ENCODE measurements at places on chromosomes 6 and 20. TPM values are rescaled to one million over a fixed set of nuclear protein-coding genes. Genes with fewer than 3 reads are reported as not detected.
A peak's percentile ranks its signal among the peaks of the same experiment; 100 is the strongest.

Gene CALHM5
- 1.3 TPM for total RNA-seq

Gene EYS
- total RNA-seq, result not detected

GRCh38 chr6:16019462-16019861, 109.4 kb upstream of the MYLIP start:
- DNase-seq, result no peak

GRCh38 chr20:19161336-19161735, 51.1 kb upstream of the SLC24A3 start:
- no peak for DNase-seq

DNA sequence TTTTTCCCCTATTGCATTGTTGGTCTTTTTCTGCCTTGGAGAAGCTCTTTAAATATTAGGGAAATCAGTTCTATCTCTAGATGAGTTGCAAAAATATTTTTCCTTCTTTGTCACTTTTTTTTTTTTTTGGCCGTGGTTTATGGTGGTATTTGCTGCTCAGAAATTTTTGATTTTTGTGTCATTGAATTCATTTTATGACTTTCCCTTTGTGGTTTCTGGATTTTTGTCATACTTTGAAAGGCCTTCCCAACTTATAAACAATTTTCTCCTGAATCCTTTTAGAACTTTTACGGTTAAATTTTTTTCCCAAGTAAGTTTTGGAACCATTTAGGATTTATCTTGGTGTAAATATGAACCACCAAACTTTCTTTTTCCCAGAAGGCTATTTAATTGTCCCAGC, 145.6 kb downstream of the GJA10 start:
- no peak for DNase-seq

- DNase-seq, result no peak
These were observed 7.0 kb downstream of the TP53RK start for GRCh38 chr20:46682063-46682821.

DNA sequence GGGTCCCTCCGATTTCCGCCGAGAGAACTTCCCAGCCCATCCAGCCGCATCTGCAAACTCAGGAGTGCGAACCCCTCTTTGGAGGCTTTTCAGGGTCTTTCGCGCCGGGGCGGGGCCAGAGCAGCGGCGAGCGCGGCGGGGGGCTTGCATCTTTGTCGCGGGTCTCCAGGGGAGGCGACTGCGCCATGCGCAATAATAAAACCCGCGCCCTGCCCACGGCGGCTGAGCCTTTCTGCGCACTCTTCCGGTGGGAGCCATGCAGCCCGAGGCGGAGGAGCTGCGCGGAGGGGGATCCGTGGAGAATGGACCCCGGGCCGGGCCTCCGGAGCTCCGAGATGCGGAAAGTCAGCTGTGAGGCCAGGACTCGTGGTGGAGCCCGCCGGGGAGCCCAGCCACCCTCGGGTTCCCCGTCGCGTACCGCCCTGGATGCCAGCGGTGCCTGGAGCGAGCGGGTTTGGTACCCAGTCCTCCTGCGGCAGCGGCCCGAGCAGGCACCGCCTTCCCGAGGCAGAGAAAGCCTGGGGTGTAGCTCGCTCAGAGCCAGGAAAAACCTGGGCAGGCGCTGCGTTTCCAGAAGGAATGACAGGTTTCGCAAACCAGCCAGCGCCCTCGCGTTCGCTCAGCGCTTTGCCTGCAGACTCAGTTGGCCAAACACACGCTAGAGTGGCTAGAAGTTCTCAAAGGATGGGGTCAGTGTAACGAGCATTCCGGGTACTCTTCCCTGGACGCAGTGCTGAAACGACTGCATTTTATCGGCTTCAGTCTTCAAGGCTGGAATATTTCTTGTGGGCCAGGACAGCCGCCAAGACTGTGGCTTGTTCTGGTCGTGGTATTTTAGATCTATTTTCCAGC, 1.2 kb downstream of the AKAP12 start:
- peak; percentile 75 for DNase-seq

Gene TJAP1
- 38.5 TPM for total RNA-seq

DNA sequence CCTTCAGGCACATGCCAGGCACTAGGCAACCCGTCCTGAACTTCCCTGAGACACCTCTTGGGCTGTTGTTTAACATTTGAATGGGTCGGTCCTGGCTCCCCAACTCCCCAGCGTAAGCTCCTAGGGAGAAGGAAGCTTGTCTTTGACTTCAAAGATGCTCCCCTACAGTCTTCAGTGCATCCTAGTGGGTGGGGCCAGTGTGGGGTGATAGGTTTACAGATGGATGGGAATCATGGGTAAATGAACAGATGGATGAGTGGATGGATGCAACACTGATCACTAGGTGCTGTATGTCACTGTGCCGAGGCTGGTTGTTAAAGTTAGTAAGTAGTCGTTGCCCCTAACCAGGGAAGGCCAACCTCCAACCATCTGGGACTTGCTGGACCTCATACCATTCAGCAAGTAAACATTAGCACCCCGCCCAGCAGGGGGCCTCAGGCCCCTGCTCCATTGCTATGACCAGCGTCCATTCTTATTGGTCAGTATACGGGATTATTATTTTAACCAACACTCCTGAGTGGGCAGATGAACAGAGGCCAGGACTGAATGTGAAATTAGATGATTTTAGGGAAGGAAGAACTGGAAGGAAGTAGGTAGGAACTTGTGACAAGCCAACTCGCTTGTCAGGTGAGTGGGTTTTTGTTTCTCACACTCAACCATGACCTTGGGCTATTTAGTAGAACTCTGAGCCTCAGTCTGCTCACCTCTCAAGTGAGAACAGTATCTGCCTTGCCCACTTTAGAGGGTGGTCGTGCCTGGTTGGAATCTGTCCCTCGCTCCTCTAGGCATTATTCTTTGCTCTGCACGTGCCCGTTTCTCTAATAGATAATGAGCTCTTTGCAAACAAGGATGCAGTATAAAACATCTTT, 82.9 kb upstream of the FOXP4 start:
- DNase-seq, result no peak

DNA sequence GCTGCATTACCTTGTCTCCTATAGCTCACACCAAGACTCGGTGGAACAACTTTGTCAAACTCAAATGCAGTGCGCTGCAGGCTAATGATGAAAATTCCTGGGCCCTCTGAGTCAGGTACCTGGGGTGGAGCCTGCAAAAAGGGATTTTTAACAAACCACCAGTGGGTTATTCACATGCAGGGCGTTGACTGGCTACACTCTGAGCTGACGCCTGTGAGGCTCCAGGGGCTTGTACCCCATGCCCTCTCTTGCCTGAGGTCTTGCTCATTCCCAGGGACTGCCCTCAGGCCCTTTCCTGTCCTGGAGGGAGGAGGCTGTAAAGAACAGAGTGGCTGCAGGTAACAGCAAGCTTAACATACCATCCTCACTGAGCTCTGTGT, 9.2 kb downstream of the GTSF1L start:
- DNase-seq, result no peak

DNA sequence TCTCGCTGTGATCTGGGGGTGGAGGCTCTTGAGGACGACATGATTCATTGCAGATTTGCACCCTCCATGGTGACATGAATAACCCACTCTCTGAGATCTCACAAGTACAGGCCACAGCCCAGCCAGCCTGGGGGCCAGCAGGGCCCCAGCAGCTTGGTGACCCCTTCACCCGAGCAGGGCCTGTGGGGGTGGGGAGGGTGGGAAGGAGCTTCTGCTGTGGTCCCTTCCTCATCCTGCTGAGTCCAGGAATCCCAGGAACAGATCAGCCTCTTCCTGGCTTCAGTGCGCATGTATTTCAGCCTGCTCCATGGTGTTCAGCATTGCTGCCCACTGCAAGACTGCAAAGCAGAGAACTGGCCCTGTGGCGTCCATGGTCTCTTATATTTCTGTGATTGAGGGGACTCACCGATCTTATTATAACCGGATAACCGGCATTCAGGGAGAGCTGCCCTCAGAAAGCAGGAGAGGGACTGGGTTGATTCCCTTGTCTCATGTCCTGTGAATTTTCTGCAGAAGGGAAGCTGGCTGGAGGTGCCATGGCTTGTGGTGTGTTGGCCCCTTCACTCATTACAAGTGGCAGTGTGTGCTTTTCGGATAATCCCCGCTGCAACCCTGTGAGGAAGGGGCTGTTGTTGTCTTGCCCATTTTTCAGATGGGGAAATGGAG, 118.8 kb upstream of the FRMD1 start:
- DNase-seq, result peak; percentile 34

- DNase-seq, result no peak
These were observed 29.6 kb downstream of the PCNA start for GRCh38 chr20:5090191-5090590.

GRCh38 chr20:12997128-12997655, 11.6 kb upstream of the SPTLC3 start:
- DNase-seq, result no peak

- peak; percentile 80 for DNase-seq
These were observed 452 bp downstream of the TRAF3IP2 start for GRCh38 chr6:111605100-111605751.

GRCh38 chr6:146028252-146028795, 538 bp upstream of the GRM1 start:
- DNase-seq, result peak; percentile 75

GRCh38 chr6:79463621-79464050, 73.6 kb downstream of the LCA5 start:
- DNase-seq, result no peak

- no peak for DNase-seq
These were observed 683.2 kb upstream of the ID4 start for GRCh38 chr6:19153981-19154295.

Gene C6orf163
- 4.2 TPM for total RNA-seq

DNA sequence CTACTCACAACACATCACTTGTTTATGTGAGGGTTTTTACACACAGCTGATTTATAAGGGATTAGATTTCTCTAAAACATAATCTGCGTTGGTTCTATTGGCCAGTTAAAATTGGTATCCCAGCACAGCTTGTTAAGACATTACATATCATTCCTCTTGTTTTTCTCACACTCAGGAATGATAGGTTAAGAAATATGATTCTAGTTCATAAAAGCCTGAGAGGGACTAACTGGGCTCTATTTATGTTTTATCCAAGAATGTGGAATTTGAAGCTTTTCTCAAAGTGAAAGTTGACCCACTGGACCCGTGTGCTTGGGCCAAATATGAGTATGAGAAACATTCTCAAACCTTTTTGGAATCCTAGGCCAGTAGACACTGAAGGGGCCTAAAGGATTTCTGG, 117.3 kb downstream of the TMEM170B start:
- no peak for DNase-seq

DNA sequence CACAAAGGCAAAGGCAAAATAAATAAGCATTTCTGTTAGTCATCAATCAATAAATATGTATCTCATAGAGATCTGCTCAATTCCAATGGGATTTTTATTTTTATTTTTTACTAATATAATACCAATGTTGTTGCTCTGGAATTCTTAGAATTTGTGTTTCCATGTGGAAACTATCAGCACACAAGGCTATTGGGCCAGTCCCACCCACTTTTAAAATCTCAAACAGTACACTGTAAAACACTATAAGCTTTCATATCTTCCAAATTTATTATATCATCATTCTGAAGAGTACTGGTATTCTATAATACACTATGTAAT, 563.8 kb upstream of the MARCKS start:
- no peak for DNase-seq

GRCh38 chr6:150992262-150992661, 126.8 kb downstream of the MTHFD1L start:
- no peak for DNase-seq

DNA sequence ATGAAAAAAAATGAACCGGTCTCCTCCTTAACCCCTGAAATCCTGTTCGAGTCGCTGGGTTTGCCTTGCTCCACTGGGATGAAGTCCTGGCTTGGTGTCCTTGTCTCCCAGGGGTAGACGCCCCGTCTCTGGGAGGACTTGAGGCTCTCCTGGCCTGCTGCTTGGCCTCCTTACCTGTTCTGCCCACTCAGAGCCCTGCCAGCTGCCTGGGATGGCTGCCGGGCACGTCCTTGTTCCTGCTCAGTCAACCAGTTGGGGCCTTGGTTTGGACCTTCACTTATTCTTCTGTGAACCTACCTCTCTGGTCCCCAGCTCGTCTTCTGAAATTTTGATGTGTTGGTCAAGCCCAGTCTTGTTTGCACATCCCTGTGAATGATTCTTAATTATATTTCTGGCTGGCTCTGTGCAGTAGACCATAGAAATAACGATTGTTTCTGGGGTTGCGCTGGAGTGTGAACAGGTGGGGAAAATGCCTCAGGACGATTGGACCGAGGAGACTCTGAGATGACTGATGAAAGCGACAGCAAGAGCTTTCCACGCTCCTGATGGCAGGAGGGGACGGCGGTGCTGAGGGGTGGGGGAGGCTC, 126.5 kb upstream of the ESR1 start:
- DNase-seq, result peak; percentile 66

- DNase-seq, result no peak
These were observed 7.4 kb downstream of the PIM1 start for GRCh38 chr6:37177077-37177934.

DNA sequence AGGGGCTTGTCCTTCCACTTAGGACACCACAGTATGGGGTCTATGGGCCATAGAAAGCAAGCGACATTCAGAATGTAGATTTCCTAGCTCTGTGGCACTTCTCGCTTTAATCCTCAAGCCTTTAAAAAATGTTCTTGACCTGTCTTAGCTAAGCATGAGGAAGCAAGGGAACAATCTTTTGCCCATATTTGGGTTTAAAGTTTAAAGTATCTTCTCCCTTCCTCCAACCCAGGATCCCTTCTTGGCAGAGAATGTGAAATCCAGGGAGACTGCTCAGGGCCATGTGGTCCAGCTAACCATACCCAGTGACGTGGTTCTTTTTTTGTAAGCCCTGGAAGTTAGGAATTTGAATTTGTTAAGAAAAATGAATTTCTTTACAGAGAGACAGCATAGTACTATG, 289.9 kb downstream of the BTBD9 start:
- no peak for DNase-seq

DNA sequence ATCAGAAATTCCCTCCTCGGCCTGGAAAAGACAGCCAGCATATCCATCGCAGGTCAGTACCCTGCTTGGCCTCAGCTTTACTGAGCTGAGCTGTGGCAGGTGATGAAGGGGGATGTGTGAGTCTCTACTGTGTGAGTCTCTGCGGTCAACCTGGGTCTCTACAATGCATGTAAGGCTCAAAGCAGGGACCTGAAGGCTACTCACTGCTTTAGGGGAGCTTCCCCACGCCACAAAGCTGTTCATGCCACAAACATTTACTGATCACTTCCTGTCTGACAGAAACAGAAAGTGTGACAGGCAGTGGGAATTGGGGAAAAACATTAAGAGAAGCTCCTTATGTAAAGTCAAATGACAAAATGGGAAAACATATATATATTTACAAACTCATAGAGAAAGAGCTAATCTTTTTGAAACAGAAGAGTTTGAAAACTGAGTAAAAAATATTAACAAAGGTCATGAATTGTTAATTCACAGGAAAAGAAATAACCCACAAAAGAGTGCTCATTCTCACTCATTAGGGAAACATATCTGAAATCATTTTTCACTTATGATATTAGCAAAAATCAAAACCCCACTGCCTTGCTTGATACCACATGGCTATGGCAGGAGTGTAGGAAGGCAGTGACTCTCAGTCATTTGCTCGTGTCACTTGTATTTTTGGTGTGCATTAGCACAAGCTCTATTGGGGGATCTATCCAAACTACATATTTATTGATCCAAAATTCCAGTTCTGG, 5.8 kb downstream of the BTN3A3 start:
- DNase-seq, result no peak

- no peak for DNase-seq
These were observed 287.0 kb upstream of the RIMS1 start for GRCh38 chr6:71599359-71599758.

Gene EEF1A2
- 18.1 TPM for total RNA-seq

Gene MCCD1
- total RNA-seq, result 3.5 TPM
